ENCODE measurements at places on chromosomes 7 and 10. TPM values are rescaled to one million over a fixed set of nuclear protein-coding genes. Genes with fewer than 3 reads are reported as not detected.

DNA sequence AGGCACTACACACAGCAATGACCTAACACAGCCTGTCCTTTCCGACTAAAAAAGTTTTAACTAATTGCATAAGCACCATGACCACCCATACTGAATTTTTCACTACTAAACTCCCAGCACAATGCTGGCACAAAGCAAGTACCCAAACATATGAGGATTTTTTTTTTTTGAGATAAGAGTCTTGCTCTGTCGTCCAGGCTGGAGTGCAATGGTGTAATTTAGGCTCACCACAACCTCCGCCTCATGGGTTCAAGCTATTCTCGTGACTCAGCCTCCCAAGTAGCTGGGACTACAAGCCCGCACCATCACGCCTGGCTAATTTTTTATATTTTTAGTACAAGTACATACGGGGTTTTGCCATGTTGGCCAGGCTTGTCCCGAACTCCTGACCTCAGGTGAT, 5.1 kb downstream of the UBE2H start:
- H3K27me3 ChIP-seq, result no peaks in the 10 kb centered on the region
- peak overlapping the region; percentile 98 for H3K27ac ChIP-seq
- H3K4me1 ChIP-seq, result peaks cover 26% of the 10 kb centered on the region
- no peak overlapping the region for H3K4me3 ChIP-seq
- DNase-seq, result peak; percentile 53

- no peak overlapping the region for H3K4me3 ChIP-seq
- H3K36me3 ChIP-seq, result no peaks in the 10 kb centered on the region
- DNase-seq, result no peak
- H3K27me3 ChIP-seq, result no peaks in the 10 kb centered on the region
These were observed 24.4 kb downstream of the RALA start for GRCh38 chr7:39647816-39648215.

DNA sequence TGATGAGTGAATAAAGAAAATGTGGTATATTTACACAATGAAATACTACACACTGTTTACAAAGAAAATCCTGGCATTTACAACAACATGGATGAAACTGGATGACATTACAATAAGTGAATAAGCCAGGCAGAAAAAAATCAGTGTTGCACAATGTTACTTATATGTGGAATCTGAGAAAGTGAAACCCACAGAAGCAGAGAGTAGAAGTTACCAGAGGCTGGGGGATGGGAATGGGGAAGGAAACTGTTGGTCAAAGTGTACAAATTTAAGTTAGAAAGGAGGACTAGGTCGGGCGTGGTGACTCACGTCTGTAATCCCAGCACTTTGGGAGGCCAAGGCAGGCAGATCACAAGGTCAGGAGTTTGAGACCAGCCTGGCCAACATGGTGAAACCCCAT, 538.5 kb upstream of the MKI67 start:
- no peaks in the 10 kb centered on the region for H3K36me3 ChIP-seq
- no peak overlapping the region for H3K27ac ChIP-seq
- H3K4me3 ChIP-seq, result no peak overlapping the region
- no peak for DNase-seq

- DNase-seq, result peak; percentile 40
- no peak overlapping the region for H3K27ac ChIP-seq
- H3K36me3 ChIP-seq, result no peaks in the 10 kb centered on the region
- no peaks in the 10 kb centered on the region for H3K27me3 ChIP-seq
These were observed 8.9 kb downstream of the CUBN start for GRCh38 chr10:17120694-17121093.

DNA sequence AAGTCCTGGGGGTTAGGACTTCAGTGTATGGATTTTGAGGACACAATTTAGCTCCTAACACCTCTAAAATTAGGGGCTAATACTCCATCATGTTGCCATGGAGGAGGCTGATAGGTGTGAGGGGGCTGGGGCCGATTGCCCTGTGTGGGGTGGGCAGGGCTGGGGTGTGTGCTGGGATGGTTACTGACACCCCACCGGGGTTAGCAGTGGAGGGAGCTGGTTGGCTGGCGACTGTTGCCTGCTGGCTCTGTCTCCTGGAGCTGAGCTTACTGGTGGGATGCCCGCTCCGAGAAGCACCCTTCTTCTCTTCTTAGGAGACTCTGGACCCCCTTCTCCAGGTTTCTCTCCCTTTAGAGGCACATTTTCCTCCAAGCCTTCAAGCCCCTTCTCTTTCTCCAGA, 22.2 kb upstream of the SH2D4B start:
- H3K27me3 ChIP-seq, result no peaks in the 10 kb centered on the region
- no peak overlapping the region for H3K4me3 ChIP-seq
- H3K36me3 ChIP-seq, result no peaks in the 10 kb centered on the region
- DNase-seq, result no peak

- peak overlapping the region; percentile 39 for H3K27ac ChIP-seq
- H3K27me3 ChIP-seq, result no peaks in the 10 kb centered on the region
- H3K4me3 ChIP-seq, result no peak overlapping the region
- no peaks in the 10 kb centered on the region for H3K36me3 ChIP-seq
These were observed 39.3 kb downstream of the FAM13C start for GRCh38 chr10:59323036-59323459.

GRCh38 chr7:113774182-113774807, 144.5 kb downstream of the PPP1R3A start:
- no peaks in the 10 kb centered on the region for H3K4me1 ChIP-seq
- H3K27me3 ChIP-seq, result no peaks in the 10 kb centered on the region
- no peaks in the 10 kb centered on the region for H3K36me3 ChIP-seq
- no peak overlapping the region for H3K4me3 ChIP-seq

DNA sequence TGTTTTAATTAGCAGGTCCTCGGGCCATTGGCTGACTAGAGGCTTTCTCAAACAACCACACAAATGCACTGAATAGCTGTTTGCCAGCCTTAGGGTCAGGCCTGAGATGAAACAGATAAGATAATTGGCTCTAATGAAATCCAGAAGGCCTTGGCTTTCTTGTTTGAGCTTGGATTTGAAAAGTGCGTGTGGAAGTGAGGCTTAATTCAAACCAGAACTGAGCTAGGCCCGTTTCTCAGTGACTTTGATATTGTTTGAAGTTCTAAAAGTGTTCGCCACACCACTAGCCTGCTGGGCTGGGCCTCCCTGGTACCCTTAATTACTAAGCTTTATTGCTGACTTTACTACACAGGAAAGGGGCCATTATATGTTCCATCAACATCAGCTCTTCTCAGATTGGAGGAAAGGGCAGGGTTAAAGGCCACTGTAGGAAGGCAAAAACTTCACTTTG, 270.6 kb downstream of the TWIST1 start:
- no peak overlapping the region for H3K4me3 ChIP-seq
- DNase-seq, result peak; percentile 52
- no peaks in the 10 kb centered on the region for H3K27me3 ChIP-seq
- no peaks in the 10 kb centered on the region for H3K36me3 ChIP-seq
- H3K27ac ChIP-seq, result no peak overlapping the region

GRCh38 chr10:44259090-44259874, 125.6 kb downstream of the CXCL12 start:
- H3K36me3 ChIP-seq, result no peaks in the 10 kb centered on the region
- DNase-seq, result no peak
- no peaks in the 10 kb centered on the region for H3K4me1 ChIP-seq
- H3K27ac ChIP-seq, result no peak overlapping the region

GRCh38 chr10:81135851-81136250, 598.1 kb downstream of the SH2D4B start:
- H3K4me1 ChIP-seq, result no peaks in the 10 kb centered on the region
- H3K27ac ChIP-seq, result no peak overlapping the region
- no peaks in the 10 kb centered on the region for H3K27me3 ChIP-seq

GRCh38 chr7:91778416-91778815, 102.1 kb downstream of the MTERF1 start:
- H3K36me3 ChIP-seq, result no peaks in the 10 kb centered on the region
- no peak for DNase-seq
- H3K4me1 ChIP-seq, result no peaks in the 10 kb centered on the region
- H3K27ac ChIP-seq, result no peak overlapping the region

DNA sequence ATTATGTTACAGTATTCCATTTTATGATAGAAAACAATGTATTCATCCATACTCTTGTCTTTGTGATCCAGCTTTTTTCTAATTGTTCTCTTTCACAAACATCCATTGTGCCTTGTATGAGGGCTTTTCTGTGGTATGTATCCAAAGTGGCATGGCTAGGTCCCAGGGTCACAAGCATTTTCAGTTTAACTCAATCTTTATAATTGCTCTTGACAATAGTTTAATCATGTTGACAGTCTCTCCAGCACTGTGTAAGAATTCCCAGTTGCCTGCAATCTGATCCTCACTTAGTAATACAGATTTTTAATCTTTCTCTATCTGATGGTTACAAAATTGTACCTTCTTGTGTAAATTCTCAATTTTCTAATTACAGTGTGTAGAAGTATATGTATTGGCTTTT, 533.4 kb downstream of the NEBL start:
- H3K27me3 ChIP-seq, result no peaks in the 10 kb centered on the region
- no peaks in the 10 kb centered on the region for H3K4me1 ChIP-seq
- H3K27ac ChIP-seq, result no peak overlapping the region
- no peak overlapping the region for H3K4me3 ChIP-seq

DNA sequence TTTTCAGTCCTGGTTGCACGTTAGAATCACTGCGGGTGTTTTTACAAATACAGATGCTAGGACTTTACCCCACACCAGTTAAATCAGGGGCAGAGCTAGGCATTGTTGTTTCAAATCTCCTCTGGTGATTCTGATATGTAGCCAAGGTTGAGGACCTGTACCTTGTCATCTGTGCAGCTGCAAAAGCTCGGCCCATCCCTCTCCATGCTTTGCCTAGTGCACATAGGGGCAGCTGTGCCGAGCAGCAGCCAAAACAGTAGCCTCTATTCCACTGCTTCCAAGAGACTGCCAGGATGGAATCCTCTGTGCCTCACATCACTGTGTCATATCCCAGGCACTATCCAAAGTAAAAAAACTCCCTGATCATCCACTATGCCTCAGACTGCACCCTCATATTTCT, 181.3 kb downstream of the CDK14 start:
- no peaks in the 10 kb centered on the region for H3K4me1 ChIP-seq
- no peaks in the 10 kb centered on the region for H3K27me3 ChIP-seq
- H3K36me3 ChIP-seq, result no peaks in the 10 kb centered on the region
- no peak for DNase-seq
- H3K4me3 ChIP-seq, result no peak overlapping the region

DNA sequence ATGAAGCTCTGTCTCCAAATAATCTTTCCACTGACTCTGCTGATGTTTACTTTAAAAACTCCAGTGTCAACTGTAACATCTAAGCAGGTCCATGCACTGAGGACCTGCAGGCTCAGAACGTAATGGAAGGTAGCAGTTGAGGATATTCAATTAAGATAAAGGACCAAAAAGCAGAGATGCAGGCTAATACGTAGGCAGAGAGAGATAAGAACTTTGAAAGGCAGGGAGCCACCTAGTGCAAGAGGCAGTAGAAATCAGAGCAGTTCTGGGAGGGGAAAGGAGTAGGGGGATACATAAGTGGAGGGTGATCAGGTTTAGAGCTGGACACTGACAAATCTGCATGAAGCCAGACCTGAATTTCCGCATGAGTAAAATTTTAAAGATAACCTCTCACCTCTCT, 114.5 kb upstream of the POM121L12 start:
- no peaks in the 10 kb centered on the region for H3K27me3 ChIP-seq
- no peaks in the 10 kb centered on the region for H3K36me3 ChIP-seq
- no peak overlapping the region for H3K4me3 ChIP-seq
- no peak for DNase-seq
- H3K27ac ChIP-seq, result no peak overlapping the region

GRCh38 chr7:41367967-41368882, 334.7 kb downstream of the INHBA start:
- H3K36me3 ChIP-seq, result no peaks in the 10 kb centered on the region
- H3K27me3 ChIP-seq, result no peaks in the 10 kb centered on the region
- no peak overlapping the region for H3K27ac ChIP-seq
- no peaks in the 10 kb centered on the region for H3K4me1 ChIP-seq
- DNase-seq, result no peak
- H3K4me3 ChIP-seq, result no peak overlapping the region

DNA sequence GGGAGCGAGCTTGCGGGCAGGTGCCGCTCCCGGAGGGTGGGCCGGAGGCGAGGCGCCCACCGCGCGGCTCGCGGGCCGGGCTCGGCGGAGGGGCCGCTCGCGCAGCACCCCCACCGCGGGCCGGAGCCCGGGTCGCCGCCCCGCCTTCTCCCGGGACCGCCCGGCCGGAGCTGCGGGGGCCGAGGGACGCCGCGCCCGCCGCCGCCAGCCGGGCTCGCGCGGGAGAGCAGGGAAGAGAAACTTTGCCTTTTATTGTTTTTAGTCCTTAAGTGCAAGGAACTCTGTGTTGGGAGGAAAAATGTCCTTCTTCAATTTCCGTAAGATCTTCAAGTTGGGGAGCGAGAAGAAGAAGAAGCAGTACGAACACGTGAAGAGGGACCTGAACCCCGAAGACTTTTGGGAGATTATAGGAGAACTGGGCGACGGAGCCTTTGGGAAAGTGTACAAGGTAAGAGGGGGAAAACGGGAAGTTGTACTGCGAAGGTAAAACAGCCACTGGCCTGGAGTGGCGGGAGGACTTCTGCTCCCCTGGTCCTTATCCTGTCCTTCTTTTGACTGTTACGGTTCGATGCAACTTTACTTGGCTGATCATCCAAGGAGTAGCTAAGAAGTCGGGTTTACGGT, 620 bp downstream of the SLK start:
- H3K4me1 ChIP-seq, result peaks cover 38% of the 10 kb centered on the region
- no peaks in the 10 kb centered on the region for H3K36me3 ChIP-seq
- H3K27me3 ChIP-seq, result no peaks in the 10 kb centered on the region
- peak overlapping the region; percentile 52 for H3K4me3 ChIP-seq
- peak overlapping the region; percentile 91 for H3K27ac ChIP-seq
- DNase-seq, result peak; percentile 18

GRCh38 chr7:92968502-92968901, 132.1 kb upstream of the CDK6 start:
- DNase-seq, result no peak
- no peaks in the 10 kb centered on the region for H3K4me1 ChIP-seq
- no peaks in the 10 kb centered on the region for H3K36me3 ChIP-seq
- H3K4me3 ChIP-seq, result no peak overlapping the region

- peaks cover 3% of the 10 kb centered on the region for H3K36me3 ChIP-seq
- H3K4me1 ChIP-seq, result no peaks in the 10 kb centered on the region
- H3K27ac ChIP-seq, result no peak overlapping the region
- H3K27me3 ChIP-seq, result no peaks in the 10 kb centered on the region
- peak; percentile 5 for DNase-seq
- no peak overlapping the region for H3K4me3 ChIP-seq
These were observed 65.8 kb downstream of the MINDY4 start for GRCh38 chr7:30836991-30837390.

- DNase-seq, result no peak
- no peaks in the 10 kb centered on the region for H3K27me3 ChIP-seq
- no peaks in the 10 kb centered on the region for H3K4me1 ChIP-seq
- no peak overlapping the region for H3K4me3 ChIP-seq
- no peaks in the 10 kb centered on the region for H3K36me3 ChIP-seq
These were observed 128.7 kb upstream of the LANCL2 start for GRCh38 chr7:55236476-55236875.

GRCh38 chr7:75795831-75796285, 17.7 kb downstream of the CCL24 start:
- no peaks in the 10 kb centered on the region for H3K27me3 ChIP-seq
- no peaks in the 10 kb centered on the region for H3K36me3 ChIP-seq
- peak; percentile 86 for DNase-seq
- H3K4me1 ChIP-seq, result peaks cover 44% of the 10 kb centered on the region
- peak overlapping the region; percentile 80 for H3K27ac ChIP-seq

GRCh38 chr10:102791754-102792395, 45.3 kb downstream of the CYP17A1 start:
- no peaks in the 10 kb centered on the region for H3K36me3 ChIP-seq
- H3K4me3 ChIP-seq, result no peak overlapping the region
- H3K27ac ChIP-seq, result no peak overlapping the region
- no peak for DNase-seq

The SLC25A28 gene
- polyA plus RNA-seq, result 131 TPM

The WIPF3 gene
- polyA plus RNA-seq, result 16.0 TPM

The CCDC172 gene
- polyA plus RNA-seq, result not detected

The KEL gene
- 0.37 TPM for polyA plus RNA-seq

The PPP1R3C gene
- polyA plus RNA-seq, result 11.7 TPM

The MUC12 gene
- polyA plus RNA-seq, result 0.44 TPM

The CUBN gene
- 1.4 TPM for polyA plus RNA-seq

The PDE1C gene
- 2.6 TPM for polyA plus RNA-seq

The VIPR2 gene
- polyA plus RNA-seq, result 0.64 TPM

The TRPV6 gene
- 0.08 TPM for polyA plus RNA-seq

The METTL27 gene
- 2.2 TPM for polyA plus RNA-seq

The TRIM50 gene
- polyA plus RNA-seq, result not detected

All from adrenal gland (tissue), 19 donors.